ENCODE measurements at places on chromosomes 5 and 9.

DNA sequence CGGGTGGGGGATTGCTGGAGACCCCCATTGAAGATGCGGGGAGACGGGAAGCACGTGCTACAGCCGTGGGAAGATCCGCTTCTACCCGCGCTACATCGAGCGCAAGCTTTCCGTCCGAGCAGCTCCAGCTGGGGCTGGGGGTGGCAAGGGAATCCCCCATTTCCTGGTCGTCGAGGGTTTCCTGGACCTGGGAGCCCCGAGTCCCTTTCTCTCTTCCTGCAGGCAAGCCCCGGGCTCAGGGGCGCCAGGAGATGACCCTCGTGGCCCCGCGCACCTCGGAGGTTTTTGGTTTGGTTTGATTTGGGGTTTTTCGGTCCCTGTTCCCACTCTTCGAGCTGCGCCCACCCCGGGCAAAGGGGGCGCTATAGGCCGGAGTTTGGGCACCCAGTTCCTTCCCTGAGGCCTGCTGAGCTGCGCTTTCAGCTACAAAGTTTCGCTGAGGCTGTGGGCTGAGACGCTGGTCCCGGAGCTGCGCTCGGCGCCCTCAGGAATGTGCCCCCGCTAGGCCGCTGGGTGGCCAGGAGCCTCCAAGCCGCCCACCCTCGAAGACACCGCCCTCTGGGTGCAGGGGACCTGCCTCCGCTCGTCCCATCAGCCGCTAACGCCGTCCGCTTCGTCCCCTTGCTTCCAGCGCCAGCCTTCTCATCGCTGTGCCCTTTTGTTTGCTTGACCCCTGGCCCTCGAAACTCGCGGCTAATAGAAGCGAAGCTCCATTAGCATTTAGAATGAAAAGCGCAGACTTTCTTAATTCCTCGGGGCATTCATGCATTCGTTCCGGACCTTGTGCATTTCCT is 2.9 kb downstream of the NR4A3 start:
- DNase-seq = no peak

GRCh38 chr9:87184956-87185642 is 237.8 kb upstream of the GAS1 start:
- DNase-seq = no peak

DNA sequence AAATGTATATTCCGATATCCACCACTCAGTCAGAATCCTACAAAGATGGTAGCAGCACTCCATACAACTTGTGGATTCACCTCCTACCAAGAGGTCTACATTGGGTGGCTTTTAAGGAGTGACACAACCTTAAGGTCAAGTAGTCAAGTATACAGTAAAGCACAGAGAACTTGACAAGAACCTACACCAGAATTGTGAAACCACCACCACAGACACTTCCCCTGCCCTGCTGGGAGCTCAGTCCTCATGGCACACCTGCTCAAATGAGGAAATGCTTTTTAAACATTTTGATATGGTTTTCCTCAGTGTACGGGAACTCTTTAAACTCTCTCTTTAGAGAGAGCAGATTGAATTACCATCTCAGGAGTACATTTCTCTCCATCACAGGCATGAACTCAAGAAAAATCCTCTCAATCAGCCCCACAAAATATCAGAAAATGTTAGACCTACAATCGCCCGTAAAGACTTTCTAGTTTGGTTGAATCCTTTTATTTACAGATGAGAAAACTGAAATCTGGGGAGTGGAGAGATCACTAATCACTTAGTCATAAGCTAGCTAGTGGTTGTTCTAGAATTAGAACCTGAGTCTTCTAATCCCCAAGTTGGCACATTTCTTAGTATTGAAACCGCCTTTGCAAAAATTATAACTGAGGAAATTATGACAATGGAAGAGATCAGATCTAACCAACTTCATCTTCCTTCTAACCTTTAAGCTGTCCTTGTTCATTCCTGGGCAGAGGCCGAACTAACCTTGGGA is 38.5 kb upstream of the NR4A3 start:
- no peak for DNase-seq

DNA sequence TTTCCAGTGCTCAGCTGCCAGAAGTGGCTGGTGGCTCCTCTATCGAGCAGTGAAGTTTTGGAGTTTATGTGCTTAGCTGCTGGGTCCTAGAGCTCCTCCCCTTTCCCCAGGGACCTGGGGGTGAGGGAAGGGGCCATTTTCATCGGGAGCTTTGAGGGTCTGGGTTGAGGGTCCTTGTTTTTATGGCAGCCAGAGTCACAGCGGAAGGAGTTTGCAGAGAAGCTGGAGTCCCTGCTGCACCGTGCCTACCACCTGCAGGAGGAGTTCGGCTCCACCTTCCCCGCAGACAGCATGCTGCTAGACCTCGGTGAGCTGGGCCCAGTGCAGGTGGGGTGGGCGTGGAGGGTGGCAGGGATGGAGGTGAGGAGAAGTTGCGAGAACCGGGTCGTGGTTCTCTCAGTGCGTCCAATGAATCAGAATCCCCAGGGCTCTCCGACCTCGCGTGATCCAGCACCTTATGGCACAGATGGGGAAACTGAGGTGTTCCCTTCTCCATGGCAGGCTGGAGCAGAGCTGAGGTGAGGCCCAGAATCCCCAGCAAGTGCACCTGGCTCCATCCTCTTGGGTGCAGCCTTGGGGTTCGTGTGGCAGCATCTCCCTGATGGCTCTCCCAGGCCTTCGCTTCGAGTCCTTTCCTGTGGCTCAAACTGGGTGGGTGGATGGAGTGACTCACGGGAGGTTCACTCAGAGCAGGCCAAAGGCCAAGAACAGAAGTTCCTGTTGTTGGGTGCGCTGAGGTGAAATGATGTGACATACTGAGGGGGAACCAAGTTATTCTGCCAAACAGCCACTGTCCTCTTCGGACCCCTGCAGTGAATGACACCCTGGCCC is 21.7 kb upstream of the DOLPP1 start:
- DNase-seq = no peak

GRCh38 chr9:131704141-131704983 is 35.5 kb downstream of the RAPGEF1 start:
- no peak for DNase-seq

- no peak for DNase-seq
Measured at GRCh38 chr9:112218908-112219307, 43.8 kb upstream of the SUSD1 start.

GRCh38 chr5:117837786-117838185 is 1150.6 kb downstream of the DTWD2 start:
- DNase-seq = no peak

GRCh38 chr9:137496601-137497375 is 37.7 kb upstream of the NSMF start:
- no peak for DNase-seq

- DNase-seq = no peak
Measured at GRCh38 chr9:101027733-101028345, 688 bp upstream of the PLPPR1 start.

GRCh38 chr5:5751987-5752386 is 329.5 kb downstream of the ICE1 start:
- no peak for DNase-seq

GRCh38 chr5:142323480-142324135 is 1.2 kb downstream of the SPRY4 start:
- no peak for DNase-seq

DNA sequence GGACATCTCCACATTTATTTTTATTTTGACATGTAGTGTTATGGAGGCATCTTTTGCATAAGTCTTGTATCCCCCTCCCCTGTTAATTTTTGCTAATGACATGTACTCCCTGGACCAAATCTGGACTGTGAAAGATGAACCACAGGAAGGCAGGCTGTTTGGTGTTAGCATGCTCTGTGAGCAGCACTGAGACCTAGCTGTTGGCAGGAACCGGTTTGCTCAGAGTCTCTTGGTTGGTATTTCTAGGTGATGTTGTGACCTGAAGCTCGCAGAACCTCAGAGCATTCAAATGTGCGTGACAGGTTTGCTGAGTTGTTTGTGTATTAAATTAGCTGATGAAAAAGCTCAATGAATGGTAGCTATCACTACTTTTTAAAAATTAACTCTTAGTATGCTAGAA is 53.6 kb upstream of the PHF2 start:
- no peak for DNase-seq

- DNase-seq = no peak
Measured at GRCh38 chr9:77988630-77989029, 43.0 kb downstream of the GNAQ start.

GRCh38 chr9:85262333-85262732 is 479.4 kb downstream of the AGTPBP1 start:
- no peak for DNase-seq

DNA sequence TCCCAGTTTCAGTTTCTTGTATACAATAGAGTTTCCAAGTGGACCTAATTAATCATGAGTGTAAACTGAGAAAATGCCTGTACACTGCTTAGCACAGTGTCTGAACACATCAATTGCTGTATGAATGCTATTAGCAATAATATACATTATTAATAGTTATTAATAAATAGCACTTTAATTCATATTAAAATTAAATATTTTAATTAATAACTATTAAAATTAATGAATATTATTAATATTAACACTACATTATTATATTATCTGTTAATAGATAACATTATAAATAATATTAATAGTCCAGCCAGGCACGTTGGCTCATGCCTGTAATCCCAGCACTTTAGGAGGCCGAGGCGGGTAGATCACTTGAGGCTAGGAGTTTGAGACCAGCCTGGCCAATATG is 244.9 kb upstream of the ANKRD55 start:
- DNase-seq = no peak

- no peak for DNase-seq
Measured at GRCh38 chr5:82816926-82817325, 260.3 kb downstream of the TMEM167A start.

- no peak for DNase-seq
Measured at GRCh38 chr9:5269249-5269715, 35.2 kb downstream of the RLN2 start.

DNA sequence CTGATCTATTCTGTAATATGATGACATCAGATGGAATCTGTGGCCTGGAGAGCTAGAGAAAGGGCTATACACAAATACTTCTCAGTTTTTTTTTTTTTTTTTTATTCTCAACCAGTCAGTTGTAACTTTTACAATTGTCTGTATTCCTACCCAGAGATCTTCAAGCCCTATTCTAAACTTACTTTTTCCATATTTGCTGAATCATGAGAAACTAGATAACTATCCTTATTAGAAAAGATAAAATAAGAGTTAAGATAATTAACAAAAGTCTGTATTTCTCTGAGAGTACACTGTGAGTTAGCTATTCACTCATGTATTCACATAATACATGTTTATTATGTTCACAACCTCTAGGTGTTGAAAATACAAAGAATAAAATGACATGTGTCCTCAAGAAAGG is 1575.9 kb downstream of the EFNA5 start:
- no peak for DNase-seq

DNA sequence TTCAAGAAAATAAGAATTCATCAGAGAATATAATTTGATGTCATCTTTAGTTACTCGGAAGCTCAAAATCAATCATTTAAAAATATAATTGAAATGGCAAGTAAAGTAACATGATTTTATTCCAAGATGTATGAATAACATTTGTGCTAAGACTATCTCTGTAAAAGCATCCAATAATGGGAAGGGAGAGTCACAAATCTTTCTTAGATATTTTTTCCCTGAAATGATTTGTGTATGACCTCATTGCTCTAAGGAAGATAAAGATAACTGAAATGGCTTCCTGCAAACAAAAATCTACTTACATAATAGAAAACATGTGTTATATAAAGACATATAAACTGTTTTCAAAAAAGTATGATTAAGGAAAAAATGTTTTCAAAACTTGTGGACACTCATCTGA is 97.4 kb upstream of the FGF10 start:
- DNase-seq = no peak

DNA sequence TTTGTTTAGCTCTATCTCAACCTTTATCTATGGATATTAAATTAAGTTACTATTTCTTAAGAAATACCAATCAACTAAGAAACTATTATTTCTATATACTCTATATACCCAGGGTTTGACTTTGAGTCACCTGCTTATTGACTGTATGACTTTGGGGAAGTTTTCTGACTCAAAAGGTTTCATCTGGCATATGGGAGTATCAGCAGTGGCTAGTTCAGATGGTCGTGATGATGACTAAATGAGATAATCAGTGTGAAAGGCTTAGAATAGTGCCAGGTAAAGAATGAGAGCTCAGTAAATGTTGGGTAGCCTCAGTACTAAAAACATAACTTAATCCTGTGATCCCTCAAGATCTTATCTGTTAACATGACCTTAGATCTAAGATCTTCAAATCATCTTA is 179.7 kb upstream of the ISL1 start:
- DNase-seq = no peak

DNA sequence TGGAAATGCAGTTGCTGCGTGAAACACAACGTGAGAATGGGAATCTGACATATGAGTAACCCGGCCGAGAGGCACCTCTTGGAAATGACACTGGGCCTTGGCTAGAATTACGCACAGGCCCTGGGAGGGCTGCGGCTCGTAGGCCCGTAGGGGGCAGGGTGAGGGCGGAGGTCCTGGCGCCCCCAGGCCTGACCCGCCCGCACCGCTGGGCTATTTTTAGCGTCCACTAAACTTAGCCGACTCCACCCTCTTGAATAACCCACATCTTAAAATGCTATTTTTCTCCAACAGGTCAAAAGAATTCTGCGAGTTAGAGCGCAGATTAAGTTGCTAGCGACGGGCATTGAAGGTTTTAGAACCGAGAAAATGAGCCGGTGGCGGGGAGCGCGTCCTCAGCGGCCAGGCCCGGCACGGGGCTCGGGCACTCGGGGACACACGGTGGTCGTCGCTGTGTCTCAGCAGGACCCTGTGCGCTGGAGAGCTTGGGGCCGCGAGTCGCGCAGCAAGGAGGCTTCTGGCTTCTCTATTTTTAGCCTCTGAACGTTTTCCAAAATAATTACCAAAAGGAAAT is 168.5 kb downstream of the AUH start:
- peak; percentile 67 for DNase-seq

GRCh38 chr5:95730730-95731570 is at the start of gene RHOBTB3:
Gene RHOBTB3, plus strand, starts transcription at chr5:95731336. Its CDS starts 347 bp downstream, at chr5:95731683.
- DNase-seq = peak; percentile 10

GRCh38 chr5:41747708-41748107 is 122.5 kb downstream of the OXCT1 start:
- DNase-seq = no peak

GRCh38 chr5:94807985-94808384 is 189.5 kb downstream of the SLF1 start:
- DNase-seq = no peak

DNA sequence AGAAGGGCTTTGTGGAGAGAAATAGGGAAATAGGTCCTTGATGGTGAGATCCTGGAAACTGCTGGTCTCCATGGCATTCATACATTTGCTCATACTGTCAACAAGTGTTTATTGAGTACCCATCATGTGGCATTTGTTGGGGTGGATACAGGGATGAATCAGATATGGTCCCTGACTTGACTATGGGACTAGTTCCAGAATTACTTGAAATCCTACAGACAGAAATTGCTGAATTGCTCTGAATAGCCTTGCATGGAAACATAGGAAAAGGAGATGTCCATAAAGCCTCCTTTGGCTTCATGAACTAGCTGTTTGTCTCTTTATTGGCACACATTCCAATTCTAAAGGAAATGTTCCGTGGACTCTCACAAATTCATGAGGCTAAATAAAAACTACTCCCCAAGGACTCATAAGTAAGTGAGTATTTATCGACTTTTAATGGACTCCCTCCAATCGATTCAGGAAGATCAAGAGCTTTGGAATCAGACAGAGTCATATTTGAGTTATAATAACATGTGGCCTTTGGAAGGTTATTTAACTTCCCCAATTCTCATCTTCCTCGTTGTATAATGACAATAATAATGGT is 122.4 kb upstream of the C6 start:
- no peak for DNase-seq

GRCh38 chr9:14441976-14442651 is 128.2 kb upstream of the NFIB start:
- no peak for DNase-seq

GRCh38 chr5:50767588-50767987 is 101.2 kb downstream of the PARP8 start:
- DNase-seq = no peak

Measured in activated CD4-positive, alpha-beta T cell treated with anti-CD3 and anti-CD28 coated beads for 24 hours (primary cell).